ENCODE measurements at places on chromosomes 5 and 9.

DNA sequence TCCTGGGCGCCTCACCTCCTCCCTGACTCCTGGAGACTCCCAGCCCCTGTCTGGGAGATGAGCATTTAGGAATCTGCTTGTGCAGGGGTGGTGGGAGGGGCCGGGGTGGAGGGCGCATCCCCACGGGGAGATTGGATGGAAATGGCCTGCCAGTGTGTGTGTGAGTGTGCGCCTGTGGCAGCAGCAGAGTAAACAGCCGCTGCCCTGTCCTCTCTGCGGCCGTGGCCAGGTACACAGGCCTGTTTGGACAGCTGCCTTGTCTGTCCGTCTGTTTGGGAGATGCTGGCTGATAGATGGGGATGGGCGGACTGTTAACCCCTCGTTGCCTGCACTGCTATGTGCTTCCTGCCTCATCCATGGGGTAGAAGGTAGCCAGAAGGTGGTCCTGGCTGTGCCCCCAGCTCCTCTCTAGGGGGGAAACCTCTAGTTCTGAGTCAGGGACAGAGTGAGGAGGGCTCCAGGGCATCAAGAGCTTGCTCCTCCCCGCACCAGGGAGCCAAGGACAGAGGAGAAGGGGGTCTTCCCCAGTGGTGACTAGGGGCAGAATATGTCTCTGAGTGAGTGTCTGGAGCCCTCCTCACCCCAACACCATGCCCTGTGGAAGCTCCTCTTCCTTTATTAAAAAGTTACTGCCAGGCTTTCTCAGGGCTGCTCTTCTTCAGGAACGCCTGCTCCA lies 60.1 kb downstream of the LMX1B start:
- DNase-seq, result no peak

DNA sequence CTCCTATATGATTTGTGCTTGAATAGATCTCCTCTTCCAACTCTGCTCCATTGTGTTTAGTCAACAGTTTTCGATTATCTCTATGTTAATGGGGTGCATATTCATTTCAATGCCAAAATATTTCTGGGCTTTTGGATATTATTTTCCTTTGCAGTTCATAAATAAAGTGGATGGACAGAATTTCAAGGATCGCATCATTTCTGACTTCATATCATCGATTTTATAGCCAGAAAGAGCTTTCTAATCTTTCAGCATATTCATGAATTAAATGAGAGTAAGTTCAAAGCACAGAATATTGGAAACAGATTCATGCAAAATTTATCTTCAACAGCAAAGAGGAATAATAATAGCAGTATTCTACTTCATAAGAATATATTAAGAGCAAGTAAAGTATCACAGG lies 60.0 kb upstream of the MINAR2 start:
- DNase-seq, result no peak

DNA sequence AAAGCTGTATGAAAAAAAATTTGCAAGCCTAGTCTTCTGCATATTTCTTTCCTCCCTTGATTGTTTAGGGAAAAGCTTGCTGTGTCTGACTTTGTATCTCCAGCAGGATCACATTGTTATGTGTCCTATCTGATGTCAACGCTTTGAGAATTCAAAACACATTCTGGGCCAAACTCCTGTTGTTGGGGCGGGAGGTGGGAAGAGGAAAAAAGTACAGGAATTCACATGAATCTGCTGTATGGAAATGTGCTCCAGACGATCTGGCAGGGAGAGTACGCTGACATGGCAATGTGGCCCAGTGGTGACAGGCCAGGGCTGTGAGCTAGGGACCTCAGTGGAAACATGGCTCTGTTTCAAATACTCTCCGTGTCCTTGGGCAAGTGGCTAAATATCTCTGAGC lies 87.4 kb upstream of the GNA14 start:
- peak; percentile 72 for DNase-seq

DNA sequence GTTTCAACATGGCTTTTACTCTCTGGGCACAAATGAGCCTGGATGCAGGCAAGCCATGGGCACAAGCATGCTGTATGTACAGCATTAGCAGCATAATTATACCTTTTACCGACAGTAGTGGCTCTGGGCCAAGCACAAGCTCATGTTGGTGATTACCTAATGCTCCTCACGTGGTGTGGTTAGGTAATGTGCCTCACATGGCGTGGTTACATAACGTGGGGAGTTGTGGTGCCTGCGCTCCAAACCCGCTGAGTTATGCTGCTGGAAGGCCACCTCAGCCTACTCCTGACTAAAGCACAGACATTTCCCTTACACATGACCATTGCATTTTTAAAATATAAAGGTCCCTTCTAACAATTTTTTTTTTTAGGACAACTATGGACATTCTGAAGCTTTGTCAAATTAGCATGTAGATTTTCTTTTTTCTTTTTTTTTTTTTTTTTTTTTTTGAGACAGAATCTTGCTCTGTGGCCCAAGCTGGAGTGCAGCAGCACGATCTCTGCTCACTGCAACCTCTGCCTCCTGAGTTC lies 794.0 kb downstream of the EFNA5 start:
- DNase-seq, result no peak

GRCh38 chr5:32476891-32477290 lies 32.4 kb upstream of the ZFR start:
- no peak for DNase-seq

DNA sequence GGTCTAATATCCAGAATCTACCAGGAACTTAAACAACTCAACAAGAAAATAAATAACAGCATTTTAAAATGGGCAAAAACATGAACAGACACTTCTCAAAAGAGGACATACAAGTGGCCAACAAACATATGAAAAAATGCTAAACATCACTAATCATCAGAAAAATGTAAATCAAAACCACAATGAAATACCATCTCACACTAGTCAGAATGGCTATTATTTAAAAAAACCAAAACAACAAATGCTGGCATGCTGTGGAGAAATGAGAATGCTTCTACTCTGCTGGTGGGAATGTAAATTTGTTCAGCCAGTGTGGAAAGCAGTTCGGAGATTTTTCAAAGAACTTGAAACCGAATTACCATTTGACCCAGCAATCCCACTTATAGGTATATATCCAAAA lies 63.1 kb downstream of the ADAMTS6 start:
- DNase-seq, result peak; percentile 61

DNA sequence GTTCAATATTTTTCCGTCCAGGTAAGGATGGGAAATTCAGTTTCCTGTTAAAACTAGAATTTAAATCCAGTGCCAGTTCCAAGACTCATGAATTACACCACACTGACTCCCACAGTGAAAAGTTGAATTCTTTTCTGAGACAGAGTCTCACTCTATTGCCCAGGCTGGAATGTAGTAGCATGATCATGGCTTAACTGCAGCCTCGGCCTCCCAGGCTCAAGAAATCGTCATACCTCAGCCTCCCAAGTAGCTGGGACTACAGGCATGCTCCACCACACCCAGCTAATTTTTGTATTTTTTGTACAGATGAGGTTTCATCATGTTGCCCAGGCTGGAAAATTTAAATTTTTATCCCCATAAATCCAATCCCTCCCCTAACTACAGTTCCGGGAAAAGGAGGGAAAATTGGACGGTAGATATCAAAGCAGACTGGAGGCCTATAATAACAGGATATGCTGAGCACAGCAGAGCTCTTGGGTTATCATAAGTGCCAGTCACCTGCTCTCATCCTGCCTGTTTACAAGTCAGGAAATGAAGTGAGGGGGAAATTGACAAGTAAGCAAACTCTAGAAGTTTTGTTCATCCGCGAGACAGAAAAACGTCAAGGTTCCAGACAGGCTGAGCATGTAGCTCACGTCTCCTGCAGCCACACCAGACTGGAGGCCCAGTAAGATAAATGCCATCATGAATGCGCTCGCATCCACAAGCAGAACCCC lies 105.7 kb downstream of the UGCG start:
- no peak for DNase-seq

DNA sequence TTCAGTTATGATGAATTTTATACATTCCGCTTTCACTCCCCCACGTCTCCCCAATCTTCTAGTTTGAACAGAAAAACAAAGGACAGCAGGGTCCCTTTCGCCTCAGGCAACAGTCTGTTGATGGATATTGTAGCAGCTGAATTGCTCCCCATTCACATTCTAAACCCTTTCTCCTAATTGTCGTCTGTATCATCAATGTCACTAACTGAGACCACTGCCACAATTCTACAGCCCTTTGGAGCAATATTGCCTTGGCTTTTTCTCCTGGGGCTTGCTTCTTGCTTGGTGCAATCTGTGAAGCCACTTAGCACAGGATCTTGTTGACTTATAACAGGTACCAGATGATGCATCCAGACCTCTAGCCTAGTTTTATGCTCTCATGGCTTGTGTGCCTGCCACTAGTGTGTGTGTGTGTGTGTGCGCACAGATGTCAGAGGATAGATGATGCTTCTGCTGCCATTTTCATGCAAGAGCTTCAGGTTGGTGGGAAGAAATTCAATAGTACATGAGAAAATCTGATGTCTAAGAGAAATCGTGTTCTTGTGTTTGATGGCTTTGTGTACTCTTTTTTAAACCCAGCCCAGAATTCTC lies 195.2 kb upstream of the ISL1 start:
- DNase-seq, result no peak
